Stromal cell of bone marrow (primary cell): ENCODE measurements at places on chromosomes 2 and 18.
A peak's percentile ranks its signal among the peaks of the same experiment; 100 is the strongest.

GRCh38 chr2:239947729-239948045 is 77.5 kb downstream of the NDUFA10 start:
- no peak for DNase-seq

- no peak for DNase-seq
These were observed 19.8 kb downstream of the DTNA start for GRCh38 chr18:34729740-34730355.

DNA sequence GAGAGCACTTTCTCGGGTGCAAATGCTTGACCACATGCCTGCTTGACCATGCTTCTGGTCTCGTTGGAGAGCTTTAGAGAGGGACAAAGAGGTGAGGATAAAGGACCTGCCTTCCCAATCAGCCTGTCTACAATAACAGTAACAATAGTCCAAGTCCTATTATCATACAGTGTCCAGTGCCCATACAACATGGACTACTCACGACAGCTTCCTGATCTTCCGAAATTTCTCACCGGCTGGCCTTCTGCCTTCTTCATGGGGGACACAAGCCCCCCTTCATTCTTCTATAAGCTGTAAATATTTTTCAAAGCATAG is 329.0 kb downstream of the PAX3 start:
- no peak for DNase-seq

DNA sequence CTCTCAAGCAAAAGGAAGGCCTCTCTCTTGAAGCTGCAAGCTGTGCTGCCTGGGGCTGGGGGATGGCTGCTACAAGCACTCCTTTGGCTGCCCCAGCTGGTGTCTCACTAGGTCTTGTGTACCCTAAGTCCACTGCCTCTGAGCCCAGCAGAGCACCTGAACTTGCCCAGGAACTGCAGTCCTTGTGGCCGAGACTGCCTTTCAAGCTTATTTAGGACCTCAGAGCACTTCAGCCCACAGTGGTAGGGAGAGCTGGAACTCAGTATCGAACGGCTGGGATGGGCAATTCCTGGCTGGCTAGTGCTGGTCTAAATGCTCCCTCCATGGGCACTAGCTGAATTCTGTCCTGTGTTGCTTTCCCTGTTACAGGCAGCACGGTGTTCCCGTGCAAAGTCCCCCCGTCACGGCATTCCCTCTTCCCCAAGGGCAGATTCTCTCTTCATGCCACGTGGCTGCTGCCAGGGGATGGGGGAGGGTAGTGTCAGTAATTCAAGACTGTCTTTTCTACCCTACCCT is 25.9 kb downstream of the STPG4 start:
- no peak for DNase-seq

DNA sequence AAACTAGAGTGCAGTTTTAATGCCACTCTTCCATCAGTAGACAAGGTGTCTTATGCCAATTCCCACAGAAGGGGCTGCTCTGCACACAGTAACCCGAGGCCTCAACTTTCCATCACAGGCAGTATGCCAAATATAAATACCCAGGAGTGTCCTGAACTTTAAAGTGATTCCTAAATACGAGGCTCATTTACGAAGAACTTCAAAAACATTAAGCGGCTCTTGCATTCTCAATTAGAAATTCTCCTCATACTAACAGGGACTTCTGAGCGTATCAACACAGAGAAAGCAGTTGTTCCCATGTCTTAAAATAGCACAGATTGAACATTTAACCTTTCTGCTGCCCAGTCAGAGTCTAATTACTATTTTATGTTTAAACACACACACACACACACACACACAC is 638.6 kb downstream of the ERBB4 start:
- DNase-seq = no peak

- DNase-seq = no peak
These were observed 24.0 kb upstream of the ITGA6 start for GRCh38 chr2:172403402-172403801.

DNA sequence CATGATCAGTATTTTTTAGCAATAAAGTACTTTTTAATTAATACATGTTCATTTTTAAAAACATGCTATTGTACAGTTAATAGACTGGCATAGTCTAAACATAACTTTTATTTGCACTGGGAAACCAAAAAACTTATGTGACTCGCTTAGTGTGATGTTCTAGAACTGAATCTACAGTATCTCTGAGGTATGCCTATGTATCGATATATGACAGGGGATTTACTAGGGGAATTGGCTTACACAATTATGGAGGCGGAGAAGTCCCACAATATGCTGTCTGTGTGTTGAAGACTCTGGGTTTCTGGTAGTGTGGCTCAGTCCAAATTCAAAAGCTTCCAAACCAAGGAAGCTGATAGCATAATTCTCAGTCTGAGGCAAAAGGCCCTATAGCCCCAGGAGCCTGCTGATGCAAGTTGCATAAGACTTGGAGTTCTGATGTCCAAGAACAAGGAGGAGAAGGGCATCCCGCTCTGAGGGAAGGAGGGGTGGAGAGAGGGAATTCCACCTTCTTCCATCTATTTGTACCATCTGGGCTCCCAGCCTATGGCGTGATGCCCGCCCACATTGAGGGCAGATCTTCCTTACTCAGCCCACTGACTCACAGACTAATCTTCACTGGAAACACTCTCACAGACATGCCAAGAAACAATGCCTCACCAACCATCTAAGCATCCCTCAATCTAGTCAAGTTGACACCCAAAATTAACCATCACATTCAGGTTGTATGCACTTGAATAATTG is 27.5 kb downstream of the ZNF638 start:
- DNase-seq = peak; percentile 74
